ENCODE measurements at places on chromosomes 13 and 19. TPM values are rescaled to one million over a fixed set of nuclear protein-coding genes. Genes with fewer than 3 reads are reported as not detected.

GRCh38 chr13:57996717-57997116 is 365.2 kb downstream of the PCDH17 start:
- no peak for DNase-seq

DNA sequence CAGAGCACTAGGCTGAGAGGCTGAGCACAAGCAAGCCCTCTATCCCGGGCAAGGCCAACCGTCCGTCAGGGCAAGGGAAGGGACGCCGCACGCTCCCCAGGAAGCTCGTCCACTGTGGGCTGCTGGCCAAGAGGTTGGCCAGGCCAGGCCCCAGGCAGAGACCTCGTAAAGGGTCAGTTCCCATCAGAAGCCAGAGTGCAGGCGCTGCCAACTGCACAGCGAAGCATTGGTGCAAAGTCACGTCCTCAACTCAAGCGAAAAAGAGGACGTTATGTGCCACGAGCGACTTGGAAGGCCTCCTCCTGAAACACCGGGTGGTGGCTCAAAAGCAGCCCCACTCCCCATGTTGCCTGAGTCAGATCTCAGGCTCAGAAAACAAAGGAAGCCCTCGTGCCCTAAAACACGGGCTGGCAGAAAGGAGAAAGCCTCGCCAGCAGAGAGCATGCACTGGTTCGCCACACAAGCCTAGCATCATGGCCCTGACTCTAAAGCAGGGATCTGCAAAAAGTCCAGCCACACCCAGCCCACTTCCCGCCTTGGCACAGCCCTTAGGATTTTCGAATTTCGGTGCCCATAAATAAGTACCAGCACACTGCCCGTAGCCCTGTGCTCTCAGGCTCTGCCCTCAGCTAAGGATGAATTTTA is 4.7 kb downstream of the AKAP8 start:
- peak; percentile 79 for DNase-seq

DNA sequence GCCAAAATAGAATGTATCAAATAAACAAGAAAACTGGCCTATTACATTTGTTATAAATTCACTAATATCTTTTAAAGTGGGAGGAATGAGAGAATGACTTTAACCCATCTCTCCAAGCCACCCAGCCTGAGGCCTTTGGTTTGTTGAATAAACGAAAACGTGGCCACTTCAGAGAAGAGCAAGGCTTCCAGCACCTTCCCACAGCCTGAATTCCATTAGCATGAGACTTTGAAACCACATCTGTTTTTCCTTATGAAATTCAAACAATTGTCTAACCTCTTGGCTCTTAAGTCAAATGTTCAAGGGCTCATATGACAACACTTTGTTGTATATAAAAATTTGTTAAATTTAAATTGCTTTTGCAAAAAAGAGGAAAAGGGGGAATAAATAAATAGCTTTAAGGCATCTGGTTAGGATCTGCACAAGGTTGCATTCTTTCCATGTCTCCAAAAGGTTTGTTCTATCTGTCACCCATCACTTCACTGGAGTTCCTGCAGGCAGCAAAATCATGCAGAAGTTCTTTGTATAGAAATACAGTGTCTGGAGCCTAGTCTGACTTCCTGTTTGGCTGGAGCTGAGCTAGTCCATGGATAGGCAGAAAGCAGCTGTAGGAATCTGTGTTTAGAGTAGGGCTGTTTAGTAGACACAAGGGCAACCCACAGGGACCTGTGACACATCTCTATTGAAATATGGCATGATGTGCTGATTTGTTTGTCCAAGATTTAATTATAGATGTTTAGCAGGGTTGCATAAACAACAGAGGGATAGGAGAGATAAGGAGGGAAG is 502.3 kb downstream of the KCTD12 start:
- peak; percentile 59 for DNase-seq

CAMSAP3 gene
- total RNA-seq, result under 0.01 TPM

- no peak for DNase-seq
These were observed 322.6 kb upstream of the PCDH20 start for GRCh38 chr13:61738236-61738750.

DNA sequence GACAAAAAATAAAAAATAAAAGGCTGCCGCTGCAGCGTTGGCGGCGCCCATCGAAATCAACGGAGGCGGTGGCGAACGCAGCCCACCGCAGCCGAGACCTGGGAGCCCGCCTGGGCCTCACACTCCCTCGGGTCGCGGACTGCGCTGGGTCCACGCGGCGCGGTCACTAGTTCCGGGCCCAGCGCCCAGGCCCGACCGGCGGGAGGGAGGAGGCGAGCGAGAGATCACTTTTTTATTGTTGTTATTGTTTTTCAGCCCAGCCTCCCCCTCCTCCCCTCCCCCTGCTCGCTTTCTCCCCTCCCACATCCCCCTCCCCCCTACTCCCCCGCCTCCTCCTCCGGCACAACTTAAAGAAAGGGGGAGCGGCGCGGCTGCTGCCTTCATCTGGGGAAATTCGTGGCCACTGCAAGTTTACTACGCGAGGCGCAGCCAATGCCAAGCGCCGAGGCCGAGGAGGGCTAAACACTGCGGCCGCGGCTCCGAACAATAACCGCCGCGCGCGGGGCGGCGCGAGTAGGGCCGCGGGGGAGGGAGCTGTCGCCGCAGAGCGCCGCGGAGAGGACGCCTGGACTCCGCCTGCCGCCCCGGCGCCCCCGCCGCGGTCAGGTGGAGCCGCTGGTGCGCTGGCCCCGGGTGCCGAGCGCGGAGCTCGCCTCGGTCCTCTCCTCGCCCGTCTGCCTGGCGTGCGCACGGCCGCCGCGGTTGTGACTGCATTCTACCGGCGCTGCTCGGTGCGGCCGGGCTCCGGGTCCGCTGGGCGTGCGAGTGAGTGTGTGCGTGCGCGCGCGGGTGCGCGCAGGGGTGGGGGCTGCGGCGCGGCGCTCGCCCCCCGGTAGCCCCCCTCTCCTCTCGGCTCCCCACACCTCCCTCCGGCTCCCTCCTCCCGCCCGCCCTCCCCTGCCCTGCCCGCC is 505 bp upstream of the ZIC2 start:
- DNase-seq, result peak; percentile 54

CEACAM4 gene
- not detected for total RNA-seq

DNA sequence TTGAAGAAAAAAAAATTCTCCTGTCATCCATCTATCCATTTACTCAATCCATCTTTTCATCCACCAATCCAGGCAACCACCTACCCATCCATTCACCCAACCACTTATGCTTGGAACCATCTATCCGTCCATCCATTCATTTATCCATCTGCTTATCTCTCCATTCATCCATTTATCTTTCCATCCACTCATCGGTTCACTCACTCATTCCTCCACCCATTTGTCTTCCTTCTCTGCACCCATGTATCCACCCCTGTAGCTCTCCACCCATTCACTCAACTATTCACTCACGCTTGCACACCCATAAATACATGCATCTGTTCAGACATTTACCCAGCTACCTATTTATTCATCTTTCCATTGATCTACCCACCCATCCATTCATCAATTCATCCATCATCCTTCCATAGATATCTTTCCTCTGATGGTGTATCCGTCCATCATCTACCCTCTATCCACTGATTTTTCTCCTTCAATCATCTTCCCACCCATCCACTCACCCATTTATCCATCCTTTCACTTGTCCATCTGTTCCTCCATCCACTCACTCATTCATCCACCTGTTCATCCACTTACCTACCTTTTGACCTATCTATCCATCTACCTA is 9.5 kb downstream of the NPHS1 start:
- no peak for DNase-seq

- peak; percentile 61 for DNase-seq
These were observed 7.7 kb downstream of the REXO1 start for GRCh38 chr19:1840541-1841115.

DNA sequence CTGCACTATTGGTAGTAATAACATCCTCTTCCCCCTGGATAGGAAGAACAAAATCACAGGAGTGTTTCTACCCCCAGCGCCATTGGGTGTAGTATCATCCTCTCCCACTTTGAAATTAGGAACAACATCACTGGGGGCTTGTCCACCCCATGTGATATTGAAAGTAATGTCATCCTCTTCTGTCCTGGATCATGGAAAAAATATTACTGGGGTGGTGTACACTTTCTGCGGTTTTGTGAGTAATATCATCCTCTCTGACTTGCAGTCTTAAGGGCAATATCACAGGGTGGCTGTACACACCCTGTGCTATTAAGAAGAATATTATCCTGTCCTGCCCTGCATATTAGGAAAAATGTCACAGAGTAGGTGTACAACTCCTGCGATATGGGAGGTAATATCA is 4.9 kb upstream of the RGCC start:
- no peak for DNase-seq

SHISA7 gene
- total RNA-seq, result not detected

FCGBP gene
- under 0.01 TPM for total RNA-seq

PNMA8C gene
- total RNA-seq, result not detected

GRCh38 chr19:2503521-2504109 is 27.7 kb downstream of the GADD45B start:
- DNase-seq, result no peak

- DNase-seq, result no peak
These were observed 3.3 kb downstream of the NR1H2 start for GRCh38 chr19:50379602-50380001.

- DNase-seq, result no peak
These were observed 65.1 kb downstream of the CHST8 start for GRCh38 chr19:33686687-33687480.

GRCh38 chr19:34308381-34309367 is 54.3 kb downstream of the GARRE1 start:
- DNase-seq, result peak; percentile 35

GAPDHS gene
- not detected for total RNA-seq

PABPC3 gene
- total RNA-seq, result under 0.01 TPM

DNA sequence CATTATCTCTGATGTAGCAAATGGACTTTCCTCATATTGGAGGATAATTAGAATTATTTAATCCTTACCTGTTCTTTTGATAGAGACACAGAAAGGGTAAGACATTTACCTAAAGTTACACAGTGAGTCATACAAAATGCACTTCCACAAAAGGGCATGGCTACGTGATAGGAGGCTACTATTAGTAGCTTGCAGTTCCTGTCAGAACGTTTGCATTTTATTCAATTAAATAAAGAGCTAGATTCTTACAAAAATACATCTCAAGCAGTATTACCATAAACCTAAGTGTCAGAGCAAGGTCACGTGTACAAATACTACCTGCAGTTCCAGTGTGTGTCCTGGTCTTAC is 120.6 kb downstream of the ESD start:
- DNase-seq, result no peak

- no peak for DNase-seq
These were observed 191.3 kb upstream of the PCDH9 start for GRCh38 chr13:67421475-67421874.

CGB3 gene
- not detected for total RNA-seq

GRCh38 chr13:73168226-73168952 is 109.6 kb downstream of the KLF5 start:
- peak; percentile 17 for DNase-seq

DNA sequence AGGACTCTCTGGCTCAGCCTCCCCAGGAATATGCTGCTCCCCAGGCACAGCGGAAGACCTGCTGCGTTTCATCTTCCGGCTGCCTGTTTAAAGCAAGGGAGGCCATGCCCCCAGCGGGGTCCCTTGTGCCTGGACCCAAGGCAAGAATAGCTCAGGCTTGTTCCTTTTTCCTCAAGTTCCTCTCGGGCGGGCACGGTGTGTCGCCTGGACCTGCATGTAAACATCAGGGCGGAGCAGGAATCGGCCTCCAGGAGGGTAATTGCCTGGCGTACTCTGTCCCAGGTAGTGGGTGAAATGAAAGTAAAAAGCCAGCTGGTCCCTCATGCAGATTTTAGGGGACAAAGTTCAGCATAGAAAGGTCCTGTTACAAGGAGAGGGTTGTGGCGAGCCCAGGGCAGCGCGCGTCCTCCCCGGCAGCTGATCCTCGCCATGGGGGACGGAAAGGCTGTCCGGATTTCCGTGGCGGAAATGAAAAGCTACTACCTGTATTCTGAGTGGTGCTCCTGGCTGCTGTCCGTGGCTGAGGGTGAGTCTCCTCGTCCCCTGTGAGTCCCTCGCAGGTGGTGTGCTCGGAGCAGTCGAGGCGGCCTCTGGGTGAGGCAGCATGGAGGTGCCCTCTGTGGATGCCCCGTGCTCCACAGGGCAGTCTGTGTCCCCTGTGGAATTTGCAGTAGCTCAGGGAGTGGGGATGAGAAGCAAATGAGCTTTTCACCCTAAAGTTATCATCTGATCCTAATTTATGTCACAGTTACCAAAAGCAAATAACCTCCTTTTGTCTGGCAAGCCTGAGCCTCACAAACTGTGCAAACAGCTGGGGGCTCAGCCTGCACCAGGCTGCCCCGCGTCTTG is 16.2 kb downstream of the MCF2L start:
- no peak for DNase-seq

TUBA3C gene
- not detected for total RNA-seq

GRCh38 chr19:13839130-13839937 is 37.6 kb upstream of the NANOS3 start:
- DNase-seq, result peak; percentile 85

GRCh38 chr19:13210941-13211340 is 60.7 kb downstream of the IER2 start:
- no peak for DNase-seq

DNA sequence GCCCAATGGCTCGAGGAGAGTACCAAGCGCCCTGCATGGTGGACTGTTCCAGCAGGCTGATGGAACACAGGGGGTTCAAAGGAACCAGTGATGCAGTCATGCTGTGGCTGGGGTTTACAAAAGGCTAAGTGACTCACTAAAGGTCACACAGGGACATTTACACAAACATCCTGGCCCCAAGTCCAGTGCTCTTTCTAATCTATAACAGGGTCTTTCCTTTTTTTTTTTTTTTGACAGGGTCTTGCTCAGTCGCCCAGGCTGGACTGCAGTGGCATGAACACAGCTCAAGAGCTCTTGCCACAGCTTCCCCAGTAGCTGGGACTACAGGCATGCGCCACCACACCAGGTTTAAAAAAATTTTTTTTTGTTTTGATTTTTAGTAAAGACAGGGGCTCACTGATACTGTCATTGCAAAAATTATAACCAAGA is 2.8 kb upstream of the SLC25A15 start:
- peak; percentile 22 for DNase-seq

ADAT3 gene
- total RNA-seq, result 3.8 TPM

- no peak for DNase-seq
These were observed 12.0 kb upstream of the GAS6 start for GRCh38 chr13:113875837-113876281.

PTOV1 gene
- total RNA-seq, result 32.6 TPM

- DNase-seq, result no peak
These were observed 349 bp upstream of the KISS1R start for GRCh38 chr19:916645-917322.

ALDH16A1 gene
- 61.4 TPM for total RNA-seq

DNA sequence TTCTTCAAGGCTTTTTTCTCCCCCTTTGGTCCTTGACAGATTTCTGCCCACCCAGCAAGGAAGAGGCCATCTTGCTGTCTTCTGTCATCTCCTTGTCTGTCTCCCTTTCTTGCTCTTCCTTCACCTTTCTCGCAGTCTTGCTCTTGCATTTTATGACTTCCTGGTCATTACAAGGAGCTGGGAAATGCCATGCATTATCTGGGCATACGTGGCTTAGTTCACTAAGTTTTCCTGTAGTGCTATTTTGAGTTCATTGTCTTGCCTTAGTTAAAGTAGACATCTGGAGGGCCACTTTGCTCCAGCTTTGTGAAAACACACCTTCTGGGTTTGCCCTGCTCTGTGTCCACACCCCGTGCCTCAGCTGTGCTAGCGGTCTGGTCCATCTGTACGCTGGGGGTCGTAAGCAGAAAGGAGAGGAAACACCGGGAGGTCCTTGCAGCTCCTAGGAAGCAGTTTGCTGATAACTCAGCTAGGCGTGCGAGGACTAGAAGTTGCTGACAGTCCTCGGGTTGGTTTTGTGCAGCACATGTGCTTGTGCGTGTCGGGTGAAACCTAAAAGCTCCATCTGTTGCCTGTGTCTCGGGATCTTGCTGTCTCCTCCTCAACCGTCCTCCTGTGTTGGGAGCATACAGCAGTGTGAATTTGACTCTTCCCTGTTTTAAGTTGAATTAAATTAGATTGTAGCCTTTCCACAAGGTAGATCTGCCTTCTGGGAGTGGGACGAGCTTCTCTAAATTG is 59.4 kb downstream of the ARHGEF7 start:
- DNase-seq, result no peak
